Dorsolateral prefrontal cortex (tissue), 122 donors: ENCODE measurements at places on chromosomes 7 and 10.

- DNase-seq = no peak
These were observed 29.4 kb upstream of the SLF2 start for GRCh38 chr10:100883312-100883821.

DNA sequence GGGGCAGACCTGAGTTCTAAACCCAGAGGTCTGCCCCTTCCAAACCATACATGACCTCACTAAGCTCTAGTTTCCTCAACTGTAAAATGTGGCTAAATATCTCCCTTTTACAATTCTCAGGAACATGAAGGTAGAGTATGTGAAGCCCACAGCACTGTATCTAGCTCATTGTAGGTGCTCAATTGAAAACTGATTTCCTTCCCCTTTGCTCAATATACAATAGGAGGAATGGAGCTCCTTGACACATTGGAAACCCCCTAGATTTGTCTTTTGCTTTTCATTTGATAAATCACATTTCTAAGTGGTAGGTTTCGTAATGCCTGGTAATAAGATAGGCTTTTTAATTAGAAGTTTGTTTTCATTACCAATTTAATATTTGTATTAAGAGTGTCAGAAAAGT, 153.3 kb downstream of the ARID5B start:
- no peak for DNase-seq

GRCh38 chr10:34153663-34154382, 661.3 kb downstream of the PARD3 start:
- no peak for DNase-seq

- peak; percentile 35 for DNase-seq
These were observed at the start of gene UBTD1 for GRCh38 chr10:97498841-97499560. Gene UBTD1, plus strand, starts transcription at chr10:97498924. Its CDS starts 280 bp downstream, at chr10:97499204.

DNA sequence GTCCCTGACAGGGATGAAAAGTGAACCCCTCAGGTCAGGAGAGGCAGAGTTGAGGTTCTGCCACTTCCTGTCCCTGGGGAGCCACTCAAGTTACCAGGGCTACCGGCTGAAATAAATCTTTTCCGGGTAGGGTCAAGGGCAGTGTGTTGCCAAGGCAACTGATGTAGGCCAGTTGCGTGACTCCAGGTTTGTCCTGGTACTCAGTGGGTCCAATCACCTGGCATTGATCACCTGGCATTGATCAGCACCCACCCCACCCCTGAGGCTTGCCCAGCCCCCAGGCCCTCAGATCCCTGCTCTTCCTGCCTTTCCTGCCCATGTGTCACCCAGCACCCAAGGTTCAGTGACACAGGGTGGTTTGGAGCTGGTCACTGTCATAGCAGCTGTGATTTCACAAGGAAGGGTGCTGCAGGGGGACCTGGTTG, 5.9 kb downstream of the SAP25 start:
- no peak for DNase-seq

- no peak for DNase-seq
These were observed 1027.8 kb upstream of the LRRTM3 start for GRCh38 chr10:65898055-65898454.

DNA sequence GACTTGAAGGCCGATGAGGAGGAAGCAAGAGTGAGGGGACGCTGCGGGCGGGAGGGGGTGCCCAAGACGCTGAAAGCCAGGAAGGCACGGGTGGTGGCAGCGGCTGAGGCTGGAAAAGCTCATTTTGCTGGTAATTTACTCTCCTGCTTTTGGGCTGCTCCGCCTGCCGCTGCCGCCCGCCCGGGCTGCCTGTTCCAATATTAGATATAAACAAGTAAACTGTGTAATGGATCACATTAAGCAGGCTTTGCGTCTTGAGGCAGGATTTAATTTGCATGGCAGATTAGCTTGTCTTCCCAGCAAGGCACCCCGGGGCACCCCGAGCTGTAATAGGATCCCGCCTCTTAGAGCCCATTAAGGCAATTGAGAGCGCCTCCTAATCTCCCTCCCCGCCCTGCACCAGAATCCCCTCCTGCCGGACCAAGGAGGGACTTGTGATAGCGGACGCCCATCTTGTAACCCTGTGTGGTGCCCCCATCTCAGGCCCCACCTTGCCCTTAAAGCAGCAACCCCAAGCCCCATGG, 46.1 kb upstream of the SLF2 start:
- DNase-seq = no peak

- DNase-seq = peak; percentile 12
These were observed 864 bp downstream of the CDCA7L start for GRCh38 chr7:21944616-21945453.

DNA sequence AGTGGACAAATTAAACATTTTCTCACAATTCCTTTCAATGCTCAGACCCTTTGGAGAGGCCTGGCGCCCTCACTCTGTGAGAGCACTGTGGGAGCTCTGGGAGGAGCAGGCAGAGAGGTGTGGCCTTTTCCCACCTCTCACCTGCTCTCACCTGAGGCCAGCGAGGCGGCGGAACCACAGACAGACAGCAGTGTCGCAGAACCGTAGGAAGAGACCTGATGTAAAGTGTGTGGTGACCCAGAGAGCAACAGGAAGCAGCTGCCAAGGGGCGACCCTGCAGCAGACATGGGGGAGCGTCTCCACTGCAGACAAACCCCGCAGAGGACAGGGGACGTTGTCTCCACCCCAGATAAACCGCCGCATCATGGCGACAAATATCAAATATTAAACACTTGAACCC, 15.6 kb upstream of the PARP12 start:
- no peak for DNase-seq

DNA sequence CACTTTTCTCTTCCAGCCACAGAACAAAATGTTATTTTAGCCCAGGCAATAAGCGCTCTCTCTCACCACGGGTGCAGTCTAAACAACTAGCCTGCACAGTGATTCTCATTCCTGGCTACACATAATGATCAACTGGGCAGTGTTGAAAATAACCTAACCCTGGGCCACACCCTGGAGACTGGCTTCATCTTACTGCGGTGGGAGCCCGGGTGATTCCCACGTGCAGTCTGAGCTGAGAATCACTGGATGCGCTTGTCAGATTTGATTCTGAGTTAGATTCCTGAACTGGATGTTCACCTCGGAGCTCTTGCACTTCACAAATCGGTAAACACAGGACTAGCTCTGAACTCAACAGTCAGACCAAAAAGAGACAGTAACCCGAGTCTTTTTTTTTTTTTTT, 14.9 kb downstream of the ZC3HAV1 start:
- no peak for DNase-seq

DNA sequence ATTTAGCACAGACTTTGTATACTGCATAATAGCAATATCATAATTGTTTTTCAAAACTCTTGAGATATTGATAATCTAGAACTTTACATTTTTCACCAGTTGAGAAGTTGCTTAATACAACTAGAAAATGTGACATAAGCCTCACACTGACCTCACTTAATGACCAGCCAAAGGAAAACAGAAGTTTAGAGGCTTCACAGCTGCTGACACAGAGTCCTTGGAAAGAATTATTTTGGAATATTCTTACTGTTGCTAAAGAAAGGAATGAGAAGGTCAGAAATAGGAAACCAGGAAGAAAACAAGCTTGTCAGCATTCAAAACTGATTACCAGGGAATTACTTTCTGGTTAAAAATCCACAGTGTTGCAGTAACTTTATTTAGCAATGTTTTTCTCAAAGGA, 35.5 kb upstream of the WASL start:
- no peak for DNase-seq

GRCh38 chr7:27520815-27521790, 141.6 kb downstream of the HIBADH start:
- no peak for DNase-seq

DNA sequence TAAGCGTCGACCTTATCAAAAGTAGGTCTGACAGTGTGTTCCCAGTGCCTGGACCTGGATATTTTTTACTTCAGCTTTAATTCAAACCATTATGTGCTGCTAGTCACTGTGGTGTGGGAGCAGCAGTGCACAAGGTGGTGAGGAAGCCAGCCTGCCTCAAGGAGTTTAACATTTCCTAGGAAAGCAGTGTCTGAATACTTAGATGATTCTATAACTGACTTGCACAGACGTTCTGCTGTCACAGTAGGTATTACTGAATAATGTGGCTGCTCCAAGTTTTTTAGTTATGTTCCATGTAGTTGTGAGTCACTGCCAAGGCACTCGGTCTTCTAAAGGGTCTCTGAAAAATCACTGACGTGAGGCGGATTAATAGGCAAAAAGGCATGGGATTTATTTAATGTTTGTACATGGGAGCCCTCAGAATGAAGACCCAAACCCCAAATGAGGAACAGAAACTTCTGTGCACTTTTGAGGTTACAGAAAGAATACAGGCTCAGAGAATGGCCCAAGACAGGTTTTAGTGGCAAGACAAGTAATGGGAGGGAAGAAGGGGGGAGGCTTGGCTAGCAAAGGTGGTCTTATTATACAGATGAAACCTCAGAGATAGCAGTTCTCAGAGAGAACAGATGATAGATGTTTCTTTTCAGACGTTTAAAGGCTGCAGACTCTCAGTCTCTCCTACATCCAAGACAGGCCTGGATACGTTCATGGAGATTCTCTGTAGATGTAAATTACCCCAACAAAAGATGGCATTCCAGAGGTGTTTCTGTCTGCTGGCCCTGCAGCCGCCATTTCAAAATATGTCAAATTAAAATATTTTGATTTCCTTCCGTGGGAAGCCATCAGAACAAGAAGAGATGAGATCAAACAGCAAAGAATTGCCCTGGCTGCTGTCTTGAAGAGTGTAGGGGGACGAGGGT, 209.3 kb downstream of the SDK1 start:
- no peak for DNase-seq

GRCh38 chr7:94907811-94908322, 473 bp downstream of the PPP1R9A start:
- DNase-seq = no peak

- DNase-seq = no peak
These were observed 1.2 kb upstream of the TBRG4 start for GRCh38 chr7:45112648-45113047.

DNA sequence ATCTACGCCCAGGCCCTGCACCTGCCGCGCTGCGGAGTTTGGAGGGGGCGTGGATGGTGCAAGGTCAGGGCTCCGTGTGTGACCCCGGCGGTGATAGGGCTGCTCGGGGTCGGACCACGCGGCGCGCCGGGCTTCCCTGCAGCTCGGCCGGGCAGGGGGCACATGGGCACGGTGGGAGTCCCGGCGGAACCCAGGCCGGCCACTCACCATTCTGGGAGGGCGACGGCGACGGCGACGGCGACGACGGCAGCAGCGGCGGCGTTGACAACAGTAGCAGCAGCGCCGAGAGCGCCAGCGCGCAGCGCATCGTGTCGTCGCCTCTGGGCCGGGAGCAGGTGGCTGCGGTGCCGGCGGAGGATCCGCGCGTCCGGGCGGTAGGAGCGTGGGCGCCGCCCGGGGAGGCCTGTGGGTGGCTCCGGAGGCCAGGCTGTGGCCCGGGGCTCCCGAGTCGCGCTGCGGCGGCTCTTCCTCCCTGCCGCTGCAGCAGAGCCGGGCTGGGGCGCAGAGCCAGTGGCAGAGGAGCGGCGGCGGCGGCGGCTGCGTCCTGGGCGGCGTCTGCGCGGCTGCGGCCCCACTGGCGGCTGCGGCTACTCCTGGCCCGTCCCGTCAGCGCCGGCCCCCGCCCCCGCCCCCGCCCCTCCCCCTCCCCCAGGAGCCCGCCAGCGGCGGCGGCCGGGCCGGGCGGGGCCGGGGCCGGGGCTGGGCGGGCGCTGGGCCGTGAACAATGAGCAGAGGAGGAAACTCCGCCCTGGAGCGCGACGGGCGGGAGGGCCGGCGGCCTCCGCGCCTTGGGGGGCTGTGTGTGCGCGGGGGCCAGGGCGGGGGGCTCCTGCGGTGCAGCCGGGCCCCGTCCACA, at the start of gene PODXL:
Gene PODXL, minus strand, starts transcription at position 576 of the 856 bp plus-strand sequence. Its CDS starts 269 bp downstream, at position 307.
- peak; percentile 42 for DNase-seq

GRCh38 chr10:80611481-80612185, 73.9 kb downstream of the SH2D4B start:
- DNase-seq = no peak

GRCh38 chr7:83305027-83305426, 142.3 kb upstream of the PCLO start:
- DNase-seq = no peak

GRCh38 chr10:18068401-18068800, 71.8 kb upstream of the CACNB2 start:
- no peak for DNase-seq

DNA sequence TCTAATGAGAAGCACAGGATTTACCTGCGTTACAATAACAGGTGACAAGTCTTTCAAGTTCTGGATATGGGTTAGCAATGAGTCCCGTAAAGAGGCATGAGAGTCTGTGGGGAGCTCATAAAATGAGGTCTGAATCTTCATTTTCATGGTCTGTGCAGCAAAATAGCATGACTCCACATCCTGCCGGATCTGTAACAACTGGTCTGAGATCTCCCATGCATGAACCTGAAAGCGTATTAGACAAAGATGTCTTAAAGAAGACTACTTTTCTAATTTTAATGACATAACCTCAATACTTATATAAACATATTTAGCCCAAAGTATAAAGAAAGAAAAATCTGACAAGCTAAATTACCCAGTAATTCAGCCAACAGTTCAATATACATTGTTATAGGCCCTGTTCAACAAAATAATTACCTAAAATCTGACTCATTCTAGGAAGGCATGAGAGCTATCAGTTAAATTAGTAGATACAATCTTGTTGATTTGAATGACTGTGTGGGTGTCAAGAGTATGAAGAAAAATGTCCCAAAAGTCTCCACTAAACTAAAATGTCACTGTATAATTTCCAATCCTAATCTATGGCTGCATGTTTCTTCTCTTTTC, 36.9 kb downstream of the TNPO3 start:
- DNase-seq = no peak

- no peak for DNase-seq
These were observed 107.9 kb downstream of the POU6F2 start for GRCh38 chr7:39085590-39086049.

DNA sequence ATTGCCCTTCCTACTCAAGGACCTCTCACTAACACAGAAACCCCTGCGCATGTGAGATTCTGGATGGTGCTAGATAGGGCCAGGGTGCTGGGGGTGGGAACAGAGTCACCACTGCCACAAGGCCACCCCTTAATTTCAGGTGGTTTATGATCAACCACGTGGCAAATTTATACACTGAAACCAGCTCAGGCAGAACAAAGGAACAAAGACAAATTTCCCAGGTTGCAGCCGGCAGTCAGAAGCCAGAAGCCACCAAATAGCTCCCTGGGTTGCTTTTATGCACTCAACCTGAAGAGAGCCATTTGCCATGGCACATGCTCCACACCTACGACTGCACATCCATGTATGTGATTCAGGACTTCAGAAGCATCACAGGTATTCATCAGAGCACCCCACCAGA, 2.5 kb downstream of the VOPP1 start:
- DNase-seq = no peak
